Amniotic stem cell (primary cell): ENCODE measurements at places on chromosomes 7 and 10.

- no peak for DNase-seq
Measured at GRCh38 chr7:3378390-3379150, 77.5 kb downstream of the SDK1 start.

DNA sequence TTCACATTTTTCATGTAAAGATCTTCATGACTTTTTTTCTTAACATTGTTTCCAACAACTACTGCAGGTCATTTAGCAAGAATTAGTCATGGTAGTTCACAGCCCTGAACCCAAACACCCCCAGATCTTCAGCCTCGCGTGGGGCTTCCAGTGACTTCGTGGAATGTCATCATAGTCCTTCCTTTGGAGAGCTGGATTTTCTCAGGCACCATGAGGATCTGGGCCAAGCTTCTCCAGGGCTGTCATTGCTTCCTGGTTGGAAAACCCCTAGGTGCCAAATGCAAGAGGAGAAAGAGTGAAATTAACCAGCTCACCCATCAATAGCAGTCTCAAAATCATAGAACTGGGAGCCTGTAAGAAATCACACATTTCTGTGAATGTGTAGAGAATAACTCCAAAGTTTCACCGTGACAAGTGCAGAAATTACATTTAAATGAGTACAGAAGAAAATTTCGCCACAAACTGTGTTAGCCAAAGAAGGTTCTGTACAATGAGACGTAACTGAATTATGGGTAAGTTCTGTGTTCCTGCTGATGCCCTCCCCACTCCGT lies 175.4 kb downstream of the CELF2 start:
- no peak for DNase-seq

DNA sequence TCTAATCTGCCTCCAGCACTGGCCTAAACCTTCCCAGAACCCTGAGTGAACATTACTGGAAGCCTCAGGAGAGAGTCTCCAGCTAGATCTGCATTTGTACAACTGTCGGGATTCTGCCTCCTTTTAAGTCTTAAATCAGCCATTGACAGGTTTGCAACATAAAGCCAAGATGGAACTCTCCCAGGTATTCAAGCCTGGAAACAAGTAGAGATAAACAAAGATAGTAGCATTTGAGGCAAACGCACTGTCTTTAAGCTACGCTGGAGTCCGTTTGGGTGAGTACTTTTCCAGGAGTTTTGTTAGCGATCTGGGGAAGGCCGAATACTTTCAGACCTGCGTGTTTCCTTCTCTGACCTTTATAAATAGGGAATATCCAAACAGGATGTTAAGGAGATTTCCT lies 317.2 kb upstream of the FZD8 start:
- no peak for DNase-seq

- no peak for DNase-seq
Measured at GRCh38 chr7:122902751-122903495, 16.7 kb upstream of the CADPS2 start.

- DNase-seq = no peak
Measured at GRCh38 chr7:114439581-114439980, 25.0 kb downstream of the FOXP2 start.

- no peak for DNase-seq
Measured at GRCh38 chr10:33067481-33067880, 109.5 kb upstream of the ITGB1 start.

DNA sequence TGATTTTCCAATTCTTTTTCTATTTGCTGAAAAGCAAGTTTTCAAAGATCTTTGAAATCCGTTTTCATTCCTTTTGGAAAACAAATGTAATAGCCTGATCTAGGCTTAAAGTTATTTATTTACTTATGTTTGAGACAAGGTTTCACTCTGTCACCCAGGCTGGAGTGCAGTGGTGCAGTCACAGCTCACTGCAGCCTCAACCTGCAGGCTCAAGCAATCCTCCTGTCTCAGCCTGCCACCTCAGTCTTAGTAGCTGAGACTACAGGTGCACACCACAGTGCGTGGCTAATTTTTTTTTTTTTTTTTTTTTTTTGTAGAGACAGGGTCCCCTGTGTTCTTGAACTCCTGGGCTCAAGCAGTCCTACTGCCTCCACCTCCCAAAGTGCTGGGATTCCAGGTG lies 4.6 kb downstream of the ST7 start:
- DNase-seq = no peak

GRCh38 chr10:6988654-6989053 lies 408.6 kb upstream of the PRKCQ start:
- DNase-seq = no peak

DNA sequence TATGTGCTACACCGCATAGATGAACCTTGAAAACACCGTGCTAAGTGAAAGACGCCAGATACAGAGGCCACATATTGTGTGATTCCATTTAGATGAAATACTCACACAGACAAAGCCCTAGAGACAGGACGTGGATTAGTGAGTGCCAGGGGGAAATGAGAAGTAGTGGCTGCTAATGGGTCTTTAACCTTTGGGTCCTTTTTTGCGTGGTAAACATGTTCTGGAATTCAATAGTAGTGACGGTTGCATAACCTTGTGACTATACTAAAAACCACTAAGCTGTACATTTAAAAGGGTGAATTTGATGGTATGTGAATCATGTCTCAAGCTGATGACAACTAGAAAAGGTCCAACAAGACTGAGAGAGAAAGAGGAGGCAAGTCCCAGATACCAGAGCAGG lies 15.6 kb downstream of the SMKR1 start:
- DNase-seq = no peak

DNA sequence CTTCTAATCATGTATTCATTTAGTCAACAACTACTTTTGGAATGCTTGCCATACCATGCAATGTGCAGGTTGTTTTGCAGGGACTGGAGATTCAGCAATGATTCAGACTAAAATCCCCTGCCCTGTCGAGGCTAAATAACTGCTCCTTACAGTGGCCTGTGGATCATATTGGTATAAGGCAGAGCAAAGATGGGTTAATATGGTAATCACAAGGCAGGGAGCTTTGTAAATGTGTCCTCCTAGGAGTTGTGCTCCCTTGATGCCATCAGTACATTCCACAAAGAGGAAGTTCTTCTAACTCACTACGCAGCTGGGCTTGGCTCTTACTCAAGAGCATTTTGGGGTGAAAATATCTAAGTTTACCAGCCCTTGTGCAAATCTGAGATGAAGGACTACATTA lies 614 bp upstream of the IFIT2 start:
- no peak for DNase-seq

- DNase-seq = no peak
Measured at GRCh38 chr10:132004052-132004451, 22.3 kb upstream of the BNIP3 start.

DNA sequence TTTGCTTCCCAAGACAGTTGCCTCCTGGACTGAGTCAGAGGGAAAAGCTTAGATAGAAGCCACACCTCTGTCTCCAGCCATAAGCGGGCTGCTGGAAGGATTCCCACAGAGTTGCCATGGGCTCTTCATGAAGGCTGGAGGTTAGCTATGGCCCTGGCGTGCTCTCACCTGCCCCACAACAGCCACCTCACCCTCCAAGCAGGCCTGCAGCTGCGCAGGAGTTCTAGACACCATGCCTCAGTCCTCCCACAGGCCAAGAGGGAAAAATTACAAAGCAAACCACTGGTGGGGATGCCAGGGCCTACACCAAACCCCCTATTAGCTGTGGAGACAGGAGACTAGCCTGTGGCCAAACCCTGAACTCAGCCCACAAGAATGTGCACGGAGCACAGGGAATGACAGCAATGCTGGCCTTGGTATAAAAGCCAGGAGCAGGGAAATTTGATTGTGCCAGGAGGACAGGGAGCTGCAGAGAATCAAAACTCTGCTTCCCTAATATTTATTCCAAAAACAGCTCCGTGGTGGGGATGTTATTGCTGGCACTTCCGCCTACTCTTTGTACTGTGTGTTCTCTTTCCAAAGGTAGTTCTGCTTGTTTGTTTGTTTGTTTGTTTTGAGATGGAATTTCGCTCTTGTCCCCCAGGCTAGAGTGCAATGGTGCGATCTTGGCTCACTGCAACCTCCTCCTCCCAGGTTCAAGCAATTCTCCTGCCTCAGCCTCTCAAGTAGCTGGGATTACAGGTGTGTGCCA lies 60.3 kb upstream of the STK17A start:
- DNase-seq = peak; percentile 38

DNA sequence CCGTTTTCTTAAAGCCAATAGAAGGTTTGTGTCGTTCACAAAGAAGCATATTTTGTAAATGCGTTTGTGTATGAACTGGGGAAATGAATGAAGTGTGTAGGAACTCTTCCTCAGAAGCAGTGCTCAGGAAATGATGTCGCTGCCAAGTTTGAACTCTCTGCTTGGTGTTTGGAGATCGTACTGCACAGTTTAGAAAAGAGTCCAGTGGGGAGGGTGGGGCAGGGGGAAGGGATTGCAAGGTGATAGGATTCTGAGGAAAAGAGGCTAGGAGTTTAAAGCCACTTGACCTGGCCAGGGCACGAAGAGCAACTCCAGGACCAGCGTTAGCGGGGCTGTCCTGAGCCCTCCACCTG lies 122.2 kb downstream of the CUBN start:
- DNase-seq = no peak

DNA sequence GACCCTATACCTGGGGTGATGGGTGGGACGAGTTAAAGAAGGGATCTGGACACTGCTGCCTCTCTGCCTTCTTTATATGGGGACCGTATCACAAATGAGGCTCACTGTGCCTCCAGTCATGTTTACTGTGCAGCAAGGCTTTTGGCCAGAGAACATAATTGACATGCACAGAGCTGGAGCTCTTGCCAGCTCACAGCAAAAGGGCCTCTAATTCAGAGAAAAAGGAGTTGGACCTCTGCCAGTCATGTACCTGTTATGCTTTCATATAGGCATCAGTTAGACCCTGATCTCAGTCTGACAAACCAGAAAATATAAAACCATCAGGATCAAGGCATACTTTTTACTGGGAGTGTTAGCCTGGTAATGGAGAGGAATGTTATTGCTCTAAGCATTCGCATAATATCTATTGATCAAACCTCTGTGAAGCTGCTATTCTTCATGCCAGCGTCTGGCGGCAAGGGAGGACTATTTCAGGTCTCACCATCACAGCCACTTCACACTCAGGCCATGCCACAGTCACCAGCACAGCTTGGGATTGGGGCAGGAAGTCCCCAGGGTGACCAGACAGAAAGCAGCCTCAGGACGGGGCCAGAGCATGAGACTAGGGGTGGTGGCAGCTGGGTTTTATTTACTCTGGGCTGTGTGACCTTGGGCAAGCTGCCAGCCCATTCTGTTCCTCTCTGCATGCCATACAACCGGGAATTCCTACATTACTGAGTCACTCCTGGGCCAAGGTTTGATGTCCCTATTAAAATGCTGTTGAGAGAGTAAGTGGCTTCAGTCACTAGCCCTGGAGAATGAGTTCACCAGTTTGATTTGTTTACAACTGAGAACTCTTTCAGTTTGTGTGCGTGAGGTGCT lies 90.1 kb downstream of the NPSR1 start:
- DNase-seq = no peak

DNA sequence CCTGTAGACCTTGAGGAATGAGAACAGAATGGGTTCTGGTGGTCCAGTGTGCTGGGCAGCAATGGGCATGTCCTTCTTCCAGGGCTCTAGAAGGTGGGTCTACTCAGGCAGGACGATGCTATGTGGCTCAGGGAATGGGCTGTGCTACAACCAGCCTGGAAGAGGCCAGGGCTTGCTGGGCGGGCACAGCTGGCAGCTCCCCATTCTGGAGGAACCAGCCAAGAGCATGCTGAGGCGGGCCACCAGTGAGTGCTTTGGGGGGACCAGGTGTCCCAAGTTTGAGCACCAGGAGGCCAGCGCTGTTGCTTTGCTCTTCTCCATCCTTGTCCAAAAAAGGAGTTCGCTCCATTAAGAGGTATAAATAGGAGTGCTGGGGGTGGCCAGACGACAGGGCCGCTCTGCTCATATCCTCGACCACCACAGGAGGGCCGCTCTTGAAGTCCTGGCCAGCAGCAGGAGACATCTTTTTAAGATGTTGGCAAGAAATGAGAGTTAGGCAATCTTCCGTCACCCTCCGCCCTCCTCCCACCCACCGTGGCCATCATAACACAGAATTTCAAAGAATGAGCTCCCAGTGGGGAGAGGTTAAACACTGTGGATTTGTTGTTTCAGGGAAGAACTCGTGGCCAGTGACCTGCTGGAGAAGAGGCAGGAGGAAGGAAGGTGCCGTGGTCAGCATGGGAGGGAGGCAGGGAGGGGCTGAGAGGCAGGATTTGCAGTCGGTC lies 141.3 kb downstream of the GRK5 start:
- DNase-seq = no peak

DNA sequence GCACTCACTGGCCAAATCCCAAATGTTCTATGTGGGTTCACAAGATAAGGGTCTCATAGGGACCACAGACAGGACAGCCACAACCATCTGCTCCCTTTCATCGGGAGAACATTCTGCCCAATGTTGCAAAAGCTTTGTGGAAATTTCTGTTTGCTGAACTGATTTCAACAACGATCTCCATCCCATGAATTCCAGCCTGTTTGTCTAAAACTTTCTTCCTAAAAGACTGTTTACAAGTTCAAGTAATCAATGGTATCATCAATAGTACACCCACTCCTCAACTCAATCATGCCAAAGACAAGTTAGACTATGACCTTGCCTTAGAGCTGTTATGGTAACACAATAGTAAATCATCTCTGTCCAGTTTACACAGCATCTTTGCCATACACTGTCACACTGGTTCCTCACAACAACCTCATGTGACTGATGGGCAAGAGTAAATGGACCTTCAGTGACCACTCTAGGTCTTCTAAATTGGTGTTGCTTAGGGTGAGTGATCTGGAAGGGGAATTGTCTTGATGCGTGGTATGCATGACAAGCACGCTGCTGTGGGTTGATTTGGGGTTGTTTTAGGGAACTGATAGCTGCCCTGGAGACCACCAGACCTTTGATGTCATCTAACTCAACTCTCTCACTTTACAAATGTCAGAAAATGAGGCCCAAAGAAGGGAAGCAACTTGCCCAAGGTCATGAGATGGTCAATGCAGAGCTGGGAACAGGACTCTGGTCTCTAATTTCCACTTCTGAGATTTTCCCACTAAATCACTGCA lies 95.1 kb downstream of the PPP1R3C start:
- DNase-seq = no peak

GRCh38 chr10:10361301-10361885 lies 656.3 kb upstream of the CELF2 start:
- DNase-seq = no peak

- DNase-seq = no peak
Measured at GRCh38 chr10:80896076-80896475, 358.4 kb downstream of the SH2D4B start.

DNA sequence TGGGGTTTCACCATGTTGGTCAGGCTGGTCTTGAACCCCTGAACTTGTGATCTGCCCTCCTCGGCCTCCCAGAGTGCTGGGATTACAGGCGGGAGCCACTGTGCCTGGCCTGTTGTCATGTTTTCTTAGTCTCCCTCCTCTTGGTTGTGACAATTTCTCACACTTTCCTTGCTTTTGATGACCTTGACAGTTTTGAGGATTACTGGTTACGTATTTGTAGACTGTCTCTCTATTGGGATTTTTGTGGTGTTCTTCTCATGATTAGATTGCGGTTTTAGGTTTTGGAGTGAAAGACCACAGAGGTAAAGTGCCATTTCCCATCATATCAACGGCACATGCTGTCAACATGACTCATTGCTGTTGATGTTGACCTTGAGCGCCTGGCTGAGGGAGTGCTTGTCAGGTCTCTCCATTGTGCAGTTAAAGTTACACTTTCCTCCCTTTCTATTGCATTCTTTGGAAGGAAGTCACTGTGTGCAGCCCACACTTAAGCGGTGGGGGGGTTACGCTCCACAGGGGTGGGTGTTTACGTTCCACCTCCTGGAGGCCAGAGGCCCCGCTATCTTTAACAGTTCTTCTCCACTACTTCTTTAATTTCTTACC lies 10.8 kb downstream of the NEURL1 start:
- DNase-seq = peak; percentile 24

- DNase-seq = no peak
Measured at GRCh38 chr10:110334061-110334656, 29.4 kb upstream of the SMNDC1 start.

GRCh38 chr10:35007858-35008301 lies 82.3 kb downstream of the CUL2 start:
- DNase-seq = no peak
